ENCODE measurements at places on chromosomes 3 and 15.

DNA sequence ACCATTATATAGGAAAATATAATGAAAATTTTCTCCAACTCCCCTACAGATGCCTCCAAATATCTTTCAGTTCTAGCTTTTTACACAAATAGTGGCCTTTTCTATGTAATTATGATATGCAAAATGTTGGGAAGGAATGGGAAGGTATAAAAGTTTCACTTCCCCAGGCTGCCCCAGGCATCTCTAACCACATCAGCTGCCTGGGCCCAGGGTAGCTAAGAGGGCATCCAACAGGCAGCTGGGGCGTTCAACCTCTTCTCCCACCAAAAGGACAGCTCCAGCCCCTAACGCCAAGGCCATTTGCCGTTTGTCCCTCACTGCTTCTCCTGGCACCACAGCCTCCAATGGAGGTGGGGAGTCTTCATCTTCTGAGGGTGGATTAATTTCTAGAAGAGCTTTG lies 188.1 kb upstream of the TSC22D2 start:
- no peak for DNase-seq

DNA sequence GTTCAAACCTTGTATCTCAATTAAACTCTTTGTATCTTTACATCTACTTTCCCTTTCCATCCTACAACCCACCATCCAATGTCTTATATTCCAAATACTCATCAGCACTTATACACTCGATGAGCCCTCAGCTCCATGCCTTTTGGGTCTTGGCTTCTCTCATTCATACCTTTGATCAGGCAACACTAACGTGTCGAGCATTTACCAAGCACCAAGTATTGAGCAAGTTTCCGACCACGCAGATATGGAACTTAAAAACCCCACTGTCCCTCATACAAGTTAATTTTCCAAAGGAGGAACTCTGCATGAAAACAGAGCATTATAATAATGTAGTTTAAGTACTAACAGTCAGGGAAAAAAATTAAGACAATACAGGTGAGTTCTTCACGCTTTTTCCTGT lies 102.8 kb downstream of the IL1RAP start:
- DNase-seq, result no peak

DNA sequence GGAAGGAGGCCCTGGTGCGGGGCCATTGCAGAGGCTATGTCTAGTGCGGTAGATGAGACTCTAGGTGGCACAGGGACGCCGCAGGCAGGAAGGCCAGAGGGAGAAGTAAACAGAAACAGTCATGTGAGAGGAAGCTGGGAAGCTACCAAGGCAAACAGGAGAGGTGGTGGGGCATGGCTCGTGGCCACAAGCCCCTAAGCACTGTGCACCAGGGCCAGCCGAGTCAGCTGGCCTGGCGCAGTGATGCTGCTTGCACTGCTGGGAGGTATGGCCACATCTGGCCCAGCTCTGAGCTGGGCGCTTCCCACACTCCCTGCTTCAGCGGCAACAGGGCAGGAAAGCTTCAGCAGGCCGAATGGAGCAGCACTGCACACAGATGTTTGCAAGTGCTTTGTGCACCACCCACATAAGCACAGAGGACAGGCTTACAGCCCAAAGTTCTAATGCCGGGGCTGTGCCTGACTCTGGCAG lies 76.6 kb downstream of the SRGAP3 start:
- no peak for DNase-seq

DNA sequence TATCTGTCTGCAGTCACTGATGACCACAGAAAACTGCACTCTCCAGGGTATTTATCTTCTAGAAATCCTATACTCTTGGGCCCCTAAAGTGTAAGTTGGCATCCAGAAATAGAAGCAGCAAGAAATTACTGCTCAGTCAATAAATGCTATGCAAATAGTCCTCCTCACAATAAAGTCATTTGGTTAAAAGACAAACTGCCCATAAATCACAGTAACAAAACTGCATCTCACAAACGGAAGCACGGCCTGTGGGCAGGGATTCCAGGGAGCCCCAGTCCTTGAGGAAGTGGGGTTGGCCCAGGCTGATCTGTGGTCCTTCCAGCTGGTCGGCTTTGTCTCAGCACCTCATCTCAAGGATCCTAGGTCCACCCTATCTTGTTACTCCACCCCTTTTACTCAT lies 29.7 kb upstream of the SPATA12 start:
- DNase-seq, result no peak

- no peak for DNase-seq
Measured at GRCh38 chr15:29534378-29534777, 264.8 kb upstream of the NSMCE3 start.

- DNase-seq, result no peak
Measured at GRCh38 chr3:13550791-13551360, 2.0 kb downstream of the FBLN2 start.

DNA sequence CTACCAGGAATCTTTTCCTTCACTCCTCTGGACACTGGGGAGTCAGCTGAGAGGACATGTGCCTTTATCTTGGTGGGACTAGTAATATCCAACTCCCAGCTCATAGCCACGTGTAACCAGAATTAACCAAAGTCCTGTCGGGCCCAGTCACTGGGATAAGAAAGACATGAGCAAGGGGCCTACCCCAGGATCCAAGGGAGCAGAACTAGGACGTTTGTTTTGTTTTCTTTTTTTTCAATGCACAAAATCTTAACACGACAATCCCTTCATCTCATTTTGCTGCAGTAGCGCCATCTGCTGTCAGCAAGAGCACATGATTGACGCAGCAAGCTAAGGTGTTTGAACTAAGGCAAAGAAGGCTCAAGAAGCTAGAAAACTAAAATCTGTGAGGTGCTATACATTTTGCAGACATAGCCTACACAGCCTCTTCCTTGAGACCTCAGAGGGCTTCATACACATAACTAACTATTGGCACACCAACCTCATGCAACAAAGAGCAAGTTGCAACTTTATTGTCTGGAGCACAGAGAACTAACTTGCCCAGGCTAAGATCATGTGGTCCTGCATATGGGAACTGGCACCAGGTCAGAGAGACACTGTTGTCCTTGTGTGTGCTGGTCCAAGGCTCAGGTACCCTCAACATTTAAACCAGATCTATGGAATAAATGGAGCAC lies 43.6 kb downstream of the RLBP1 start:
- DNase-seq, result peak; percentile 65

DNA sequence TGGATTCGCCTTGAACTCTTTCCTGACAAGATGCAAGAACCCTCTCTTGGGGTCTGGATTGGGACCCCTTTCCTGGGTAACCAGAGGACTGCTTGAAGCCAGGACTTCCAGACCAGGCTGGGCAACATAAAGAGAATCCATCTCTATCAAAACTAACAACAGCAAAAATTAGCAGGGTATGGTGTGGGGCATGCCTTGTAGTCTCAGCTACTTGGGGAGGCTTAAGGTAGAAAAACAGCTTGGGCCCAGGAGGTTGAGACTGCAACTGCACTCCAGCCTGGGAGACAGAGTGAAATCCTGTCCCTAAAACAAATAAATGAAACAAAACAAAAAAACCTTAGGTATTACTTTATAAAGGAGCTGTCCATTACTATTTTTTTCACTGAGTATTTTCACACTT lies 93.1 kb upstream of the PLXND1 start:
- DNase-seq, result no peak

DNA sequence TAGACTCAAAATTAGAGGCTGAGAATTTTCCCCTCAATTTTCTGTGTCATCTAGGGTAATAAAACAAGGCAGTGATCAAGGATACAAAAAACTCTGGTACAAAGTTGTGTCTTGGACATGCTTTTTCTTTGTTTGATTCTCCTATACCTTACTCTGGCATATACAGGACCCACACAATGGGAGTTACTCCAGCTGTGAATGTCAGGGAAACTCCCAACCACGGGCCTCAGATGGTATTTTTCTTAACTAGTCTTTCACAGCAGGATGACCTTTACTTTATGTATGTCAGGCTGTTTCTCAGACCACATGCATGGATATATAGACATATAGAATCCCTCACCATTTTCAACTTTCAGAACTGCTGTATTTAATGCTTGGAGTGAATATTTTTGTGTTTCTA lies 41.3 kb downstream of the FEZF2 start:
- no peak for DNase-seq

DNA sequence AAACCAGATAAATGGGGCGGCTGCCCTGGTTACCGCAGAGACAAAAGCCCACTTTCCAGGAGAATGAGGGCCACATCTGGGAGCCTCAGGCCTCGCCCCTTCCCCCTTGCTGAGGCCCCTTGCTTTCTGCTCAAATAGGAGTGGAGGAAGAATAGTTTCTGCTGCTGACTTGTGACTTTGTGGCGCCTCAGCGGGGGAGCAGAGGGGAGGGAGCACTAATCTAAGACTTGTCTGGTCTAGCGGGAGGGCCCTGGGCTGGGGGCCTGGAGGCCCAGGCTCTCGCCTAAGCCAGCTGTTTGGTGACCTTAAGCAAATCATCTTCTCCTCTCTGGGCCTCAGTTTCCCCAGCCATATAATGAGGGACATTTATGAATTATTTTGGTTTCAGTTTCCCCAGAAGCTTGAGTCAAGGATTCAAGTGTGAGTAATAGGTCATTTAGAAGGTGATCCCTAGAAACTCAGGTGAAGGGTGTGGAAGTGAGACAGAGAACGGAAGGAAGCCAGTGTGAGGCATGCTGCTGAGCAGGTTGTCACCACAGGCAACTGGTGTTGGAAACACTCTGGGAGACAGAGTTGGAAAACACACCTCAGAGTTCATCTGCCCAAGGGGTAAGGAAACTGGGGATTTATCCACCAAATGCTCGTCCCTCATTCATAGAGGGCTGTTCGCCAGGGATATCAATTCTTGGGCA lies 25.9 kb upstream of the SMAD3 start:
- no peak for DNase-seq

- no peak for DNase-seq
Measured at GRCh38 chr3:194604837-194605236, 28.4 kb downstream of the TMEM44 start.
